ENCODE measurements at places on chromosomes 2 and 18.
A peak's percentile ranks its signal among the peaks of the same experiment; 100 is the strongest.

GRCh38 chr18:13110559-13110958, 108.0 kb upstream of the LDLRAD4 start:
- no peak for DNase-seq

GRCh38 chr2:103265521-103265920, 503.7 kb downstream of the TMEM182 start:
- no peak for DNase-seq

DNA sequence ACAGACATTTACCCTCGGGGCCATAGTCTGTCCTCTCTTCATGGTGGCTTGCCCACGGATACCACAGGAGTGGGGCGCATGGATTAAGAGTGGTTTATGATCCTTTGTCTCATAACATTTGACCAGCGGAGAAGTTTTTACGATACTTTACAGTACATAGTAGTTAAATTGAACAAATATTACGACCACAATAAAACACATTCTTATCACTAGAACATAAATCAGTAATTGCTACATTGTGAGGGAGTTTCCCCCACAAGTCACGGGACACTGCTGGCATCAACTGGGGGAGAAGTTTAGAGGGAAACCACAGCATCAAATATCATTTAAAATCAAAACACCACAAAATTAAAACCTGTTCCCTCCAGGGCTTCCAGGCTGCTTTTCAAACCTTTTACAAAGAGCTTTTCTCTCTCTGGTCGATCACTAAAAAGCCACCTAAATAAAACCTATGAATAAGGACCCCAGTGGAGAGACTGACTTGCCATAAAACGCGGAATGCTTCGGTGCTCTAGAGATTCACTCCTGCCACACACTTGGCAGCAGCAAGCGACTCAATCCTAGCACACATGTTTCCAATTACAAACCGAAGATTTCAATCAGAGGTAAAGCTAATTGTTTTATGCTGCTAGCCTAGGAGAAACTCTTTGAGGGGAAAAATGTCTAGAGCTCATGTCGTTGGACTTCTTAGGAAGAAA, 173.7 kb upstream of the HNRNPA3 start:
- DNase-seq, result peak; percentile 45

GRCh38 chr2:158317642-158318041, 138.9 kb downstream of the CCDC148 start:
- DNase-seq, result no peak

DNA sequence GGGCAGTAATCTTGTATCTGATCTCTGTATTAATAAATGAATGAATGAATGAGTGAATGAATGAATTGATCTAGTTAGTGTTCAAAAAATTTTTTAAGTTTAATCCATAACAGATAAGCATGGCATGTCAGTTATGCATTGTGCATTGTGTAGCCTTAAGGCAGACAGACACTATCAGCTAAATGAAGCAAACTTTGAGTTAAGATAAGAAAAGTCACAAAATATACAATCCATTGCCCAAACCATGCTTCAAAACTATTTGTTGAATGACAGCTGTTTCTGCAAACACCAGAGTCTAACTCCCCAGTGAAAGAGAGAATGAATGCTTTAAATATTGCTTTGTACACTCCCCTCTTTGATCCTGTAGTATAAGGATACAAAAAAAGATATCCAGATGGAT, 314.3 kb upstream of the ETAA1 start:
- DNase-seq, result no peak

DNA sequence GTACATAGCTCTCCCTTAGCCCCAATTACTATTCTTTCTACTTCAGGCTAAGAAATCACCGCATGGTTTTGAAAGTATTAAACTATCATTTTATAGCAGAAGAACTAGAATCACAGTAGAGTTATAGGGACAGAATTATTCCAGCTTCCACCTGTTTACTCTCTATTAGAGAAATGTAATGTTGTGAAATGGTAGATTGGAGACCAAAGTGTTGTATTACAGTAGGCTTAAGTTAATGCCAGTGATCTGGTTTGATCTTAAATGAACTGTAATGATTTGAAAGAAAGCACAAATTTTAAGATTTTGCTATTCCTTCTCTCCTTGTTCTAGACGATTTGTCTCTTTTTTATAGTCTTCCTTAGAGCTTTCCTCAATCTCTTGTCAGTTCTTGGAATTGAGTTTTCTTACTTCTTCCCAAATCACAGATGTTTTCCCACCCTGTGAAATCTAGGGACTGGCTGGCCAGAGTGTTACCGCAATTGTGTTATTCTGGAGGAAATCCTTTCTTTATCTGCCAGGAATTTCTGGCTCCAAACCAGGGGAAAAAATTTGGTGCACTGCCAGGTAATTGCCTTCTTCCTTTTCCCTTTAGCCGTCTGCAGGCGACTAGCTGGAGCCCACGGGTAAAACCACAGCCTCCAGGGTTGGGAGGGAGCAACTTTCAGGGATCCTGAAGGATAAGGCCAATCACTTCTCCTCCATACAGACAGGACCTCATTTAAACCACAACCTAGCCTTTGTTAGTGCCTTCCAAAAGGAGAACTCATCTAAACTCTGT, 51.7 kb downstream of the NOP58 start:
- DNase-seq, result peak; percentile 37
